ENCODE measurements at places on chromosomes 16 and 17.

DNA sequence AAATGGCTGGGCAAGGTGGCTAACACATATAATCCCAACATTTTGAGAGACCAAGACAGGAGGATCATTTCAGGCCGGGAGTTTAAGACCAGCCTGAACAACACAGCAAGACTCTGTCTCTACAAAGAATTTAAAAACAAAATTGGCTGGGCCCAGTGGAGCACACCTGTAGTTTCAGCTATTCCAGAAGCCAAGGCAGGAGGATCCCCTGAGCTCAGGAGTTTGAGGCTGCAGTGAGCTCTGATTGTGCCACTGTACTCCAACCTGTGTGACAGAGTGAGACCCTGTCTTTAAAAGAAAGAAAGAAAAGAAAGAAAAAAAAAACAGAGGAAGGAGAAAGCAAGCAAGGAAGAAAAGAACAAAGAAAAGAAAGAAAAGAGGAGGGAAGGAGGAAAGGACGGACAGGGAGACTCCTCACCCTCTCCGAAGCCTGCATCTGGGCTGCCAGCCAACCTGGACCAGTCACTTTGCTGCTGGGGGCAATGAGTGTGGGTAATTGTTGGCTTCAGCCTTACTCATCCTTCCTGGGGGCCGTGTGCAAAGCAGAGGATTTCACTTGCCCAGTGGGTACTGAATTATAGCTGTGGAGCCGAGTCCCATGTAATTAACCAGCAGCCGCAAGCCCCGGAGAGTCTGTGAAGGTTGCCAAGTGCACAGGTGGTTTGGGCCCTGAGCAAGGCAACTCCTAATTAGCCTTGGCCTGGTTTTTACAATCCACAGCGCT is 6.7 kb upstream of the MT4 start:
- DNase-seq = no peak

DNA sequence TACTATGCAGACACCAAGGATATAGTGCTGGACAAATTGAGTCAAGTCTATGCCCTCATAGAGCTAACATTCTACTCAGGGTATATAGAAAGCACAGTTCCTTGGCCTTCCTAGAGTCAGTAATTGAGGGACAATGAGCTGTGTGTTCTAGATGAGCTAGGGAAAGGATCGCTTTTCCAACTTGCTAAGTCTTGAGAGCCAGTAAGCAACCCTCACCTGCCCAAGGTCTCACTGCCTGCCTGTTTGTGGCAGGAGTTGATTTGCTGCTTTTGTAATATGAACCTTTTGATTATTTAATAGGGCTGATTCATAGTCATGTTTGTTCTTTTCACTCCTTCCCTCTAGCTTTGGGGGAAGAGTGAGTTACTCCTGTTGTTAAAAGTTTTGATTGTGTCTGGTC is 6.5 kb downstream of the DDX42 start:
- no peak for DNase-seq

DNA sequence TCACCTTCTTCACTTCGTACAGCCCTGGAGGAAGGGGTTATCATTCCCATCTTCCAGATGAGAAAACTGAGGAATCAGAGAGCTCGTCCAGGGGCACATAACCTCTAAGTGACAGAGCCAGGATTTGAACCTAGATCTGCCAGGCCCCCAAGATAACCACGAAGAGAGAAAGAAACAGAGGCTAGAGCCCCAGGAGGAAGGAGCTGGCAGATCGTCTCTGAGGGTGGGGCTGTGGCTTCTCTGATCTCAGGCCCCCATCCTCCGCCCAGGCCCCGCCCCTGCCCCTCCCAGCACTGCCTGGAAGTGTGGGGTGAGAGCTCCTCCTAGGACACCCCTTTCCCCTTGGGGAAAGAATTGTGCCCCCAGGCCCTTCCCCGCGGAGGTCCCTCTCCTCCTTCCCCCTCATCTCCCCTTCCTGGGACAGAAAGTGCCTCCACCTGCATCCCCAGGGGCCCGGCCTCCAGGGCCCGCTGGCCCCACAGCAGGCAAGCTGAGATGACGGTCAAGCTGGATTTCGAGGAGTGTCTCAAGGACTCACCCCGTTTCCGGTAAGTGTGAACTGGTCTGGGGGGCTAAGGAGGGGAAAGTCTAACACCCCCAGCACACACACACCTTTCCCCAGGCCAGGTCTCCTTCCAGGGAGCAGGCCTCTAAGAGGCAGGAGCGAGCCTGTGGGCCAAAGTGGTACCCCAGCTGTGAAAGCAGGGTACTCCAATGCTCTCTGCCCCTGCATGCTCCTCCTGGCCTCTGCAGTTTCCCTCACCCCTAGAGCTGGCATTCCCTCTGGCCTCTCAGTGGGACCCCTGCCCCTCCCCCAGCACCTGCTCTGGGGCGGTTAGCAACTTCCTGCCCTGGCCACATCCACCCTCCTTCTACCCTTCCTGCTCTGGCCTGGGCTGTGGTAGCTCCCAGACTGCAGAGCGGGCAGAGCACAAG is at the start of gene ACAP1:
Gene ACAP1 (plus strand): TSS at position 290 of the 936 bp plus-strand sequence. CDS start 206 bp downstream, at position 496.
- no peak for DNase-seq

GRCh38 chr16:65959983-65960382 is 406.5 kb upstream of the CDH5 start:
- no peak for DNase-seq

DNA sequence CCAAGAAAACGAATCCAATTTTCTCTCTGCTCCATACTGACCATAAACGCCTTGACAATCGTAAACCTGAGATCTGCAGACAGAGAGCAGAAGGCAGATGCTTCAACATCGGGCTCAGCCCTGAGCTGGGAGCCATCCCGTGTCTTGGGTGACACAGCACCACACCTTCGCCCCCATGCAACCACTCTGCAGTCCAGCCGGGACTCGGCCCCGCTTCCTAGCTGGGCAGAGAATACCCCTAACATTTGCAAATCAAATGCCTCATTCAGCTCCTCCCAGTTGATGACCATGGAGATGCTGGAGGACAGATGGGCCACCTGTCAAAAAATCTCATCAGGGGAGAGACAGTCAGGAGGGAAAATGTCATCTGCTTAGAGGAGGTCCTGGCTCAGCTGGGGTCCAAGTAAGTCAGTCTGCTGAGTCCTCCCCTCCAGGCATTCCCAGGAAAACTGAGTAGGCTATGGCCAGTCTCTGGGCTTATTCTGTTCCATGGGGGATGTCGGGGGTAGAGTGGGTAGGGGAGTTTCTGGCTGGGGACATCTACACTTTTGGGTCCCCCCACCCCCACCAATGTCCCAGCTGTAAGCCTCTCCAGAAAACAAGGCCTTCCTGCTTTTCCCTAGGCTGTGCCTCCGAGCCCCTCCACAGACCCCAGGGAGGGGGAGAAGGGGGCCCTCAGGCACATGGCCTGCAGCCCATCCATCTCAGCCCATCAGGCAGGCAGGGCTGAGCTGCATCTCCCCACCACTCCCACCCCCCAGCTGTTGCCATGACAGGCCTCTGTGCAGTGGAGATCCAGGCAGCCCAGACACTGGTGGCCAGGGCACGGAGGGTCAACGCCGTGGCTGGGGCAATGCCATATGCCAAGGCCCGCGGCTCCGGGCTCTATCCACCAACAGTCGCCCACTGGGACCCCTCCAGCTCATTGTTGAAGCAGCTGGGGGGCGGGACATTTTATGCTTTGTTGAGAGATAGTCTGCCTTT is 158.6 kb downstream of the AXIN2 start:
- DNase-seq = no peak

DNA sequence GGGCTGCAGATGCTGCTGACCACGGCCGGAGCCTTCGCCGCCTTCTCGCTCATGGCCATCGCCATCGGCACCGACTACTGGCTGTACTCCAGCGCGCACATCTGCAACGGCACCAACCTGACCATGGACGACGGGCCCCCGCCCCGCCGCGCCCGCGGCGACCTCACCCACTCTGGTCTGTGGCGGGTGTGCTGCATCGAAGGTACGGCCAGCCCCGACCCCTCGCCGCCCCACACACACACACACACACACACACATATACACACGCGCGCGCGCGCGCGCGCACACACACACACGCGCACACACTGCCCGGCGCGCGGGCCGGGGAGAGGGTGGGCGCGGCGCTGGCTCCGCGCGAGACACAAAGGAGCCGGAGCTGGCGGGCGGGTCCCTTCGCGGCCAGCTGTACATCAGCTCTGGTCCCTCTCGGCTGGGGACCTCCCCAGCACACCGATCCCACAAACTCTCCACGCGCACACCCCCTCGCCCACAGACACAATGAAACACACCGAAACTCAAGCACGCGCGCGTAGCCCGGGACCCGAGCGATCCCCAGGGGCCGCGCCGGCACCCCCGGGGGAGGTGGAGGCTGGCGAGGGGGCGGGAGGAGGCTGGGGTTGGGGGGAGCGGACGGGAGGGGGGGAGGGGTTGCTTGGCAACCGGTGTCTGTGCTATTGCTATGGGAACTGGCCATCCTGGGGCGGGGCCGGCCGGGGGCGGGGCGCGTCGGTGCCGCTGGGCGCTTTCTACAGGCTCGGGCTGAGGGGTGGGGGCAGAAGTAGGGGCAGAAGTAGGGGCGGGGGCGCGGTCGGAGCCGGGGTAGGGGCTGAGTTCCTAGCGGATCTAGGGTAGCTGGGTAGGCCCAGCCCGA is 658 bp downstream of the CACNG4 start:
- DNase-seq = no peak

- DNase-seq = no peak
These were observed 21.7 kb upstream of the NFAT5 start for GRCh38 chr16:69544088-69544487.

Data from SK-N-MC (cell line).